ENCODE measurements at places on chromosomes 3 and 15. TPM values are rescaled to one million over a fixed set of nuclear protein-coding genes. Genes with fewer than 3 reads are reported as not detected.

Gene CELSR3
- 18.6 TPM for total RNA-seq

Gene MAP6D1
- 6.5 TPM for total RNA-seq

Gene SUMF1
- 7.1 TPM for total RNA-seq

Gene FGF12
- total RNA-seq, result not detected

Gene MCCC1
- 32.2 TPM for total RNA-seq

Gene LRRN1
- total RNA-seq, result 2.7 TPM

Gene RPL15
- total RNA-seq, result 2,489 TPM

Gene HYKK
- 2.1 TPM for total RNA-seq

Gene GNB4
- total RNA-seq, result 2.9 TPM

Gene HGD
- 0.20 TPM for total RNA-seq

Gene ZPLD1
- not detected for total RNA-seq

Gene CATSPER2
- 1.7 TPM for total RNA-seq

Gene C3orf49
- not detected for total RNA-seq

Gene CFAP100
- total RNA-seq, result not detected

Gene SLC9A9
- 2.1 TPM for total RNA-seq

Gene GOLGA8H
- 0.36 TPM for total RNA-seq

GRCh38 chr3:136120373-136121348, 75.5 kb downstream of the MSL2 start:
- H3K27me3 ChIP-seq, result no peaks in the 10 kb centered on the region
- H3K36me3 ChIP-seq, result no peaks in the 10 kb centered on the region
- no peak for DNase-seq
- no peak overlapping the region for H3K4me3 ChIP-seq

- no peak for DNase-seq
- peaks cover 1% of the 10 kb centered on the region for H3K36me3 ChIP-seq
- H3K4me1 ChIP-seq, result peaks cover 8% of the 10 kb centered on the region
- H3K27me3 ChIP-seq, result no peaks in the 10 kb centered on the region
- H3K4me3 ChIP-seq, result no peak overlapping the region
- H3K27ac ChIP-seq, result no peak overlapping the region
Measured at GRCh38 chr15:68235022-68235421, 5.5 kb upstream of the CLN6 start.

DNA sequence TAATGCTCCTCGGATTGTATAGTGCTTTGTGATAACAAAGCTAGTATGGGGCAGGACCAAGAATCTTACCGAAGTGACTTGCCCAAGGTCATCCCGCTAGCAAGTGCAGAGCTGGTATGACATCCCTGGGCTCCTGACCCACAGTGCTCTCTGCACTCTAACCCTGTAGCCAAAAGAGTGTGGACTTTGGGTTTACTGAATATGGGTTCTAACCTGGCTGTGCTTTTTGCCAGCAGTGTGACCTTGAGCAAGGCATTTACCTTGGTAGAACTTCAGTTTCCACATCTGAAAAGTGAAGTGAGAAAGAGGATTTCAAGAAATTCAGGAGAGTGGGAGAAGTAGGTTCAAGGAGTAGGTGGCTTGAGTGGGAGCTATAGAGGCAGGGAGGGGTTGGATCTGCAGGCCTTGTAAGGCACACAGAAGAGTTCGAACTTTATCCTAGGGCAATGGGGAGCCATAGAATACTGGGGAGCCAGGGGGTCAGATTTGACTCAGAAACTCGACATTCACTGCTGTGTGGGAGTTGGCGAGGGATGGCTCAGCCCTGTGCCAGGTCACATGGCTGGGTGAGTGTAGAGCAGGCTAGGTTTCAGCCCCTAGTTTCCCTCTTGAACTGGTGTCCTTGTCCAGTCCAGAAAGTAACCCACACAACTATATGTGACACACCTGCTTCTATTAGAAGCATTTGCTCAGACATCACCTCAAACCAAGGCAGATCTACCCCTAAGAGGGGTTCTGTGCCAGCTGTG, 91.9 kb downstream of the RPLP1 start:
- H3K27ac ChIP-seq, result no peak overlapping the region
- no peak for DNase-seq
- H3K36me3 ChIP-seq, result no peaks in the 10 kb centered on the region

DNA sequence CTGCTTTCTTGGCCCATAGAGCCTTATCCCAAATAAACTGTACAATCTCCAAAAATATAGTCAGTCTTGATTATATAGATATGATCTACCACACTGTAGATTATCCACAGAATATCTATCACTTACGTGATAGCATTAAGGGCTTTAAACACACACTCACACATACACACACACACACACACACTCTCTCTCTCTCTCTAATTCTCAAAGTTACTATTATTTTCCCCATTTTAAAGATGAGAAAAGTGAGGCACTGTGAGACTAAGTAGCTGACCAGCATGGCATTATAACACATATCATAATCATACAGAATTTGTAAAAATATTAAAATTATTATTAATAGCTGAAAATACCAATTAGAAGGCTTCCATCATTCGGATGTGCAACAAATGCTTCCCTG, 4.2 kb downstream of the TBC1D5 start:
- peaks cover 16% of the 10 kb centered on the region for H3K36me3 ChIP-seq
- peaks cover 32% of the 10 kb centered on the region for H3K4me1 ChIP-seq
- no peak for DNase-seq
- H3K27ac ChIP-seq, result no peak overlapping the region
- no peaks in the 10 kb centered on the region for H3K27me3 ChIP-seq

DNA sequence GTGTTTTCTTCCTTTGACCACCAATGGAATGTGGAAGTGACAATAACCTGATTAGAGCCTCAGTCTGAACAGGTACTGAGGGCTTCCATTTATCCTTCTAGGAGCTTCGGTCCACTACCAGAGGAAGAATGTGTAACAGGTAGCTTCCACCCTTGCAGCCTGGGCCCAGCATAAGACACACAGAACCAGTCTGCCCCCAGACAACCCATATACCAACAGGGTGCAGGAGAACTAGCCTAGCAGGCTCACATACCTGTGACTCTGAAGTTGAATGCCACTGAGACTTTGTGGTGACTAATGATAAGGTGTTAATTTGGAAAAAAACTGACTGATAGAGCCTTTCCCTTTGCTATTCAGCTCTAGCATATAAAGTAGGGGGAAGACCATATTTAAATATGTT, 166.2 kb downstream of the NEK10 start:
- no peaks in the 10 kb centered on the region for H3K4me1 ChIP-seq
- no peaks in the 10 kb centered on the region for H3K36me3 ChIP-seq
- no peak for DNase-seq
- H3K27ac ChIP-seq, result no peak overlapping the region
- no peak overlapping the region for H3K4me3 ChIP-seq
- no peaks in the 10 kb centered on the region for H3K27me3 ChIP-seq

GRCh38 chr15:64096668-64097384, 1.0 kb downstream of the SNX1 start:
- peak overlapping the region; percentile 99 for H3K4me3 ChIP-seq
- no peak for DNase-seq
- peaks cover 56% of the 10 kb centered on the region for H3K4me1 ChIP-seq
- H3K27ac ChIP-seq, result peak overlapping the region; percentile 98
- no peaks in the 10 kb centered on the region for H3K27me3 ChIP-seq

DNA sequence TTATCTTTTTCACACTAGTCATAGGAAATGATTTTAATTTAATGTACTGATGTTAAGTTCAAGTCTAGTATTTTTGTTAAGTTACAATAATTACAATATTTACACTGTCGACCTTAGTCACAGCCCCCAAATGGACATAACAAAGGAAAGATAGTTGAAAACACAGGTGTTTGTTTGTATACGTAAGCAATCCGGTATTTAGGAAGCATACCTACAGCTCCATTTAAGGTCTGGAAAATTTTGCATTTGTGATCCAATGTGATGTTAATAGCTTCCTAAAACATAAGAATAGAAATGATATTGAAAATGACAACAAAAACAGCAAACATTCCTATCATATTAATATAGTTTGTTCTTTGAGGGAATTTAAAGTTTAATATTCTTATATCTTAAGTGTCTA, 56.9 kb downstream of the PLOD2 start:
- no peaks in the 10 kb centered on the region for H3K27me3 ChIP-seq
- H3K4me1 ChIP-seq, result no peaks in the 10 kb centered on the region
- H3K4me3 ChIP-seq, result no peak overlapping the region
- no peaks in the 10 kb centered on the region for H3K36me3 ChIP-seq

- no peak overlapping the region for H3K4me3 ChIP-seq
- H3K36me3 ChIP-seq, result no peaks in the 10 kb centered on the region
- no peaks in the 10 kb centered on the region for H3K27me3 ChIP-seq
- H3K4me1 ChIP-seq, result no peaks in the 10 kb centered on the region
- DNase-seq, result no peak
- H3K27ac ChIP-seq, result no peak overlapping the region
Measured at GRCh38 chr3:63588895-63589294, 63.6 kb upstream of the SNTN start.

GRCh38 chr3:19891740-19892139, 42.3 kb downstream of the EFHB start:
- DNase-seq, result no peak
- H3K36me3 ChIP-seq, result no peaks in the 10 kb centered on the region
- no peaks in the 10 kb centered on the region for H3K27me3 ChIP-seq

DNA sequence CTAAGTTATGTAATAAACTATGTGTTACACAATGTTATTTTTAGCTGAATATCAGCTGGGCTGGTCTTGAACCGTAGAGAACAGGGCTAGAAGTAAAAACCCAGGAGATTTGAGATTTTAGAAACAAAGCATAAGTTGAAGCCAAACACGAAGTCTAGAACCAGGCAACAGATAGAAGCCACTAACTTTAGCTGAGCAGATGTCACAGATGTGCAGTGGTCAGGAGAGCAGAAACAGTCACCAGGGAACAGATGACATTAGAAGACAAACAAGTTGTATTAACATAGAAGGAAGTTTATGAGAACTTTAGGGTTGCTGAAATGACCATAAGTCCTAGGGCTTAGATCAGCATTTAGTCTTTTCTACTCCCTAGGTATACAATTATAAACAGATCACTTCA, 731.0 kb downstream of the ZNF385D start:
- H3K4me3 ChIP-seq, result no peak overlapping the region
- no peak for DNase-seq

DNA sequence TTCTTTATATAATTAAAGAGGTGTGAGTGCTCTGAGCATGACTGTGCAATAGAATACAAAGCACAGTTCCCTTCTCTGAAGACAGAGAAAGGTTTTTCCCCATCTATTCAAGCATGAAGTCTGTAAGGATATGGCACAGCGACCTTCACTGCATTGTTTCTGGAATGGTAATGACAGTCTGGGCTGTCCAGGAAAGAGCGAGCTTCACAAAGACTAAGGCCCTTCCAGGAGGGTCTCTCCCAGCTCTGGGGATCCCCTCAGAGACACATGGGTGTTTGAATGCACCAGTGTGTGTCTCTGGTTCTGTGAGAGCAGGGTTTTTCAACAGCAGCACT, 179.9 kb upstream of the NR2E3 start:
- no peak overlapping the region for H3K27ac ChIP-seq
- H3K36me3 ChIP-seq, result no peaks in the 10 kb centered on the region
- H3K27me3 ChIP-seq, result peaks cover 25% of the 10 kb centered on the region
- H3K4me1 ChIP-seq, result no peaks in the 10 kb centered on the region

DNA sequence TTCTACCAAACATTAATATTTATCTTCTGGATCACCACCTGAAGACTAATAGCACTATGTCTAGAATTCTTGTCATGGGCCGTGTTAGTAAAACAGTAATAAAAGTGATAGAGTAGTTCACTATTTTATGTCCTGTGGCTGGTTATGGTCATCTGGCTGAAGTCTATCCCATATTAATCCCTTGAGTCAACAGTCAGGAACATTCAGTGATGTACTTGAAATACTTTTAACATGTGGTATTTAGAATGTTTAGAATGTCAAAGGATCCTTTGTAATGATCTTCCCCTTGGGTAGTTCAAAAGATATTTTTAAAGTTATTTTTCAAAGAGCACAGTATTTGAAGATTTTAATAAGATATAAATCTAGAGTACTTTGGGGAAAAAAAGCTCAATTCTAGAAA, 117.0 kb downstream of the MBNL1 start:
- H3K27ac ChIP-seq, result peak overlapping the region; percentile 42
- peaks cover 65% of the 10 kb centered on the region for H3K4me1 ChIP-seq
- no peaks in the 10 kb centered on the region for H3K27me3 ChIP-seq
- H3K4me3 ChIP-seq, result no peak overlapping the region
- H3K36me3 ChIP-seq, result peaks cover 29% of the 10 kb centered on the region

- no peak overlapping the region for H3K27ac ChIP-seq
- DNase-seq, result no peak
- H3K4me3 ChIP-seq, result no peak overlapping the region
- no peaks in the 10 kb centered on the region for H3K4me1 ChIP-seq
- H3K36me3 ChIP-seq, result no peaks in the 10 kb centered on the region
Measured at GRCh38 chr3:98692787-98693473, 70.2 kb upstream of the ST3GAL6 start.

DNA sequence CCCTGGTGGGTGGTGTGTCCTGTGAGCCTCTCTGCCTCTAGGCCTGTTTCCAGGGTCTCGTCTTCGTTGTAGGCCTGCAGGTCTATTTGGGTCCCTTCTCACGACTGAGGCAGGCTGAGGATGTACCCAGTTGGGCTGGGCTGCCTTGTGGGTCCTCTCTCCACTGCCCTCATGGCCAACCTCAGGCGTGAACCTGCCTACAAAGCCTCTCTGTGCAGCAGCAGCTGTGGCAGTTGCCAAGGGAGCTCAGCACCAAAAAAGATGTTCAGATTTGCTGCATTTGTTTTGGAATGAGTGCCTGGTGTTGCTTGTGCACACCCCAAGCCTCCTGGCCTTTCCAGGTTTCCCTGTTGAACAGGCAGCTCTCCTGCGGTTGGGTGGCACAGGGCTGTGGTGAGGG, 13.4 kb downstream of the KLF13 start:
- peaks cover 98% of the 10 kb centered on the region for H3K4me1 ChIP-seq
- H3K36me3 ChIP-seq, result peaks cover 5% of the 10 kb centered on the region
- peak overlapping the region; percentile 7 for H3K4me3 ChIP-seq
- no peak for DNase-seq

DNA sequence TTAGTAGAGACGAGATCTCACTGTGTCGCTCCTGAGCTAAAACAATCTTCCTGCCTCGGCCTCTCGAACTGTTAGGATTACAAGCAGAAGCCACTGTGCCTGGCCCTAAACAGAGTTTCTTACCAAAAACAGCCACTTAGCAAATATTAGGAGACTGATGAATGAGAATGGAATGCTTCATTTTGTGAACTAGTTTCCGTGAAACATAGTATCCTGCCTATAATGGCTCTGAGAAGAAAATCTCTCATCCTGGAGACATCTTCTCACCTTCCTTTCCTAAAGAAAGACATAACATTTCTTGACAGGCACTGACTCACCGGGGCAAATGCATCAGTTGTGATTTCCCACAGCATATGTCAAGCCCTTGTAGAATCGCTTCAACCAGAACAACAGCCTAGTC, 44.9 kb downstream of the GJD2 start:
- peaks cover 27% of the 10 kb centered on the region for H3K27me3 ChIP-seq
- no peak for DNase-seq
- no peaks in the 10 kb centered on the region for H3K4me1 ChIP-seq
- H3K27ac ChIP-seq, result no peak overlapping the region
- no peaks in the 10 kb centered on the region for H3K36me3 ChIP-seq

Measured in activated naive CD8-positive, alpha-beta T cell treated with anti-CD3 and anti-CD28 coated beads for 36 hours (primary cell).